ENCODE measurements at places on chromosomes 13 and 19.

- no peak for DNase-seq
Measured at GRCh38 chr19:5897189-5897969, 6.2 kb downstream of the NDUFA11 start.

DNA sequence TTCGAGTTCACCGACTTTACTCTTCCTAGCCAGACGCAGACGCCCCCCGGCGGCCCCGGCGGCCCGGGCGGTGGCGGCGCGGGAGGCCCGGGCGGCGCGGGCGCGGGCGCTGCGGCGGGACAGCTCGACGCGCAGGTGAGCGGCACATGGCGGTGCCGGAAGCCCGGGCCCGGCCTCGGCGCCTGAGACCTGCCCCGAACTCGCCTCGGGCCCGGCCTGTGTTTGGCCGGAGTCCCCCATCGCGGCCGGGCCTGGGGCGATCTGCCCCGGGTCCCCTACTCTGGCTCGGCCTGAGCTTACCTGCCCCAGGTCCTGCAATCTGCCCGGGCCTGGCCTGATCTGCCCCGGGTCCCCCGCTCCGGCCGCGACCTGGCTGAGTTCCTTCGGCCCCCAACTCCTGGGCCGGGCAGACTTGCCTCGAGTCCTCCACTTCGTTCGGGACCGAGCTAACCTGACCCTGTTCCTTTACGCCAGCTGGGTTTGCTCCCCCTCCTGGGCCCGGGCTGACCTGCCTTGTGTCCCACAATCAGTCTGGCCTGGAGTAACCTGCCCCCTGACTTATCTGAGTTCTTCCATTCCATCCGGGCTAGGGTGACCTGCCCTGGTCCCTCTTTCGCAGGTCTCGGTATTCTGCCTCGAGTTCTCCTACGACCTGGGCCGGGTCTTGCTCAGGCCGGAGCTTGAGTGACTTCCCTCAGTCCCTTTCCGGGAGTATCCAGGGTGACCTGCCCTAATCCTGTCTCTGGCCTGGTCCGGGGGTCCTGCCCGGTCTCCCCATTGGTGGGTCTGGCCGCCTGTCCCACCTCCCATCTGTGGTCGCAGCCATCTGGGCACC lies 764 bp downstream of the UPF1 start:
- peak; percentile 56 for DNase-seq

- DNase-seq = peak; percentile 95
Measured at GRCh38 chr19:984165-984967, at the start of gene WDR18. Gene WDR18 (plus strand): TSS chr19:984345. CDS start chr19:984354, 9 bp downstream.

GRCh38 chr19:38395381-38396114 lies 7.1 kb downstream of the SPRED3 start:
- peak; percentile 72 for DNase-seq

DNA sequence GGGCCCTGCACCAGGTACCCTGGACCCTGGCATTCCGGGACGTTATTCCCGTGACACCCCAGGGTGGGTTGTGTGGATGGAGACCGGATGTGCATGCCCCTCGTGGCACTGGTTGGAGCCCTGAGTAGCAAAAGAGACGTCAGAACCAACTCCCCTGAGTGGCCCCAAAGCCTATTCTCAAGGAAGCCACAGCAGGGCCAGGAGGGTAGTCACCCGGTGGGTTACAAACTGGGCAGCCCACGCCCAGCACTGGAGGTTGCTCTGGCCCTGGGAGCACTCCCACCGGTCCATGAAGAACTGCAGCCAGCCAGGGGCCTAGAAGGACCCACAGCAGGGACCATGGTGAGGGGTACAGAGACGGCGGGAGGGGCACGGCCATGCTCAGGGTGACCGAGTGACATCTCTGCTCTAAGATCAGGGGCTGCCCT lies 7.5 kb downstream of the KLF16 start:
- peak; percentile 63 for DNase-seq

DNA sequence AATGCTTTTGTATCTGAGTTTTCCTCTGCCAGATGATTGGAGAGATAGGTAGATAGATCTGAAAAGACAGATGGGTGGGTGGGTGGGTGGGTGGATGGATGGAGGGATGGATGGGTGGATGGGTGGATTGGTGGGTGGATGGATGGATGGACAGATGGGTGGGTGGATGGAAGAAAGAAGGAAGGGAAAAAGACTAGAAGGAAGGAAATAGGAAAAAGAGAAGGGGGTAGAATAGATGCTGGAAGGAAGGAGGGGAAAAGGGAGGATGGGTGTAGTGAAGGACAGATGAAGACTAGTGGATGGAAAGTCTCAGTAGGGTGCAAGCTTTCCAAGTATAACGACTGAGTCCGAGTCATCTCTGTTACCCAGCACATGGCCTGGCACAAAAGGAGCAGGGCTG lies 19.0 kb upstream of the FBL start:
- no peak for DNase-seq

DNA sequence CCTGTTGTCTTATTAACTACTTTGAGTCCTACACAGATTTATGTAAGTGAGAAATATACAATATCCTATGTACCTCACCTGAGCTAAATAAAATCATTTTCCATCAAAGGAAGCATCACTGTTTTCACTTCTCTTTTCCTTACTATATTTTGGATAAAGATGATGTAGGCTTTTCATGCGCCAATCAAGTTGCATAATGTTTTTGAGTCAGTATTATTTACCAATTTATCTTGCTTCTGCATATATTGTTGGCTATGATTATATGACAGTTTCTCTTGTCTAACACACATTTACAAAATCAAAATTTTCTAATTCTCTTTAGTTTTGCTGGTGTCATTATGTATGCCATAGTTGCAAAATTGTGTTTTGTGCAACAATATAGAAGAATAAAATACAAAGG lies 67.9 kb upstream of the FRY start:
- DNase-seq = no peak

DNA sequence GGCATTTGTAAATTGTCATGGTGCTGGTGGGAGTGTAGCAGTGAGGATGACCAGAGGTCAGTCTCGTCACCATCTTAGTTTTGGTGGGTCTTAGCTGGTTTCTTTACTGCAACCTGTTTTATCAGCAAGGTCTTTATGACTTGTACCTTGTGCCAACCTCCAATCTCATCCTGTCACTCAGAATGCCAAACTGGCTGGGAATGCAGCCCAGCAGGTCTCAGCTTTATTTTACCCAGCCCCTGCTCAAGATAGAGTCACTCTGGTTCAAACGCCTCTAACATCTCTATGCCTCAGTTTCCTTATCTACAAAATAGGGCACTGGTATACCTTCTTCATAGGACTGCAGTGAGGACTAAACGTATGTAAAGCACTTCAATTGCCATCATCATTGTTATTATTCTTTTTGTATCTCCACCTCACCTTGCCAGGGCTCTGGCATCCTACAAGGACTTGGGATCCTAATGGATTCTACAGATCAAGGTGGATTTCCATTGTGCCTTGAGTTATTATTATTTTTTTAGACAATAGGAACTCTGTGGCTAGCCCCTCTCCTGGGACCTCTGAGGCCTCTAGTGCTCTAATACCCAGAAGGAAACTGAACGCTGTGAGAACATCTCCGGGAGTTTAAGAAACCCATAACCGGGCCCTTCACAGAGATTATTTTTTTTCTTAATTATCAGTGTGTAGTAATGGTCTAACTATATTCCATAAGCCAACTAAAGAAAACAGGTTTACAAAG lies 69.0 kb upstream of the RGCC start:
- no peak for DNase-seq

DNA sequence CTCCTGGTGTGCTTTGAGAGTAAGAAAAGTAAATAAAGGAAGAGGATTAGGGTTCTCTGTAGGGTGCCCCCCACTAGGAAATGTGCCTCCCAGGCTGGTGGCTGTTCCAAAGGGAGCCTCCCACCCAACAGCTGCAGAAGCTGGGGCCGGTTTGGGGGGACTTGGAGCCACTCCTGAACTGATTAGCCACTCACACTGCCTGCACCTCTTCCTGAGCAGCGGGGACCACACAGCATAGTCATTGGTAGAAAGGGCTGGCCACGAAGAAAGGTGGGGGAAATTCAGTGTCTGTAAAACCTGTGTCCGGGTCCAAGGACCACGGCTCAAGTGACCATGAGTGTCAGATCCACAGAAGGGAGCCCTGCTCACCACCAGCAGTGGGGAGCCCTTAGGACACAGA lies 55.6 kb downstream of the SPACA7 start:
- DNase-seq = no peak

DNA sequence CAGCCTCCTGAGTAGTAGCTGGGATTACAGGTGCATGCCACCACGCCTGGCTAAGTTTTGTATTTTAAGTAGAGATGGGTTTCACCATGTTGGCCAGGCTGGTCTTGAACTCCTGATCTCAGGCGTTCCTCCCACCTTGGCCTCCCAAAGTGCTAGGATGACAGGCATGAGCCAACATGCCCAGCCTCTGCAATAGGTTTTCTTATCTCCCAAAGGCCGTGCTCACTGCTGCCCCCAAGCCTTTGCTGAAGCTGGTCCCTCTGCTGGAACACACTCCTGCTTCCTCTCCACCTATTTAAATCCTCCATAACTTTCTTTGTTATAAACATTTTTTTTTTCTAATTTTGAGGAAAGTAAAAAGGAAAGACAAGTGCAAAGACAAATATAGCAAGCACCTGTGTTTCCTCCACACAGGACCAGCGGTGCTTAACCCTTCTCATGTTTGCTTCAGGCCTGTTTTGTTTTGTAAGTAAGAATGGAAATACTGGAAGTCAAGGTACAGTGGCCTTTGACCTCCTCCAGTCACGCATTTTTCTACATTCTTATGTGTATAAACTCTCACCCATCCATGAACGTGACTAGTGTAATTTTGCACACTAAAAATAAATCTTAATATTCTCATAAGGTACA lies 14.5 kb upstream of the TNFAIP8L1 start:
- DNase-seq = no peak

DNA sequence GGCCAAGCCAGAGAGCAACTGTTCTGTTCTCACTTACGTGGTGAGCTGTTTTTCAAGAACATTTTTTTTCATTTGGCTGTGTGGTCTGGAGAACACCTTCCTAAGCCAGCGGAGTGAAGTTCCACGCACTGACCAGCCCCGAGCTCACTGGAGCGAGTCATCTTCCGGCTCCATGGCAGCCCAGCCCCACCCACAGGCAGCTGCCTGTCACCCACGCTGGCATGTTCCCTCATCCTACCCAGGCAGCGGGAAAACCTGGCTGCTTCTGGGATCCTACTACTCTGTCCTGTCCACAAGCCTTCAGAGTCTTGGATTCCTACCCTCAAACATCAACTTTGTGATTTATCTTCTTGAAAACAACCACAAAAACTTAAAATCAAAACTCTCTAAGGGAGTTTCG lies 76.2 kb downstream of the GGACT start:
- no peak for DNase-seq

DNA sequence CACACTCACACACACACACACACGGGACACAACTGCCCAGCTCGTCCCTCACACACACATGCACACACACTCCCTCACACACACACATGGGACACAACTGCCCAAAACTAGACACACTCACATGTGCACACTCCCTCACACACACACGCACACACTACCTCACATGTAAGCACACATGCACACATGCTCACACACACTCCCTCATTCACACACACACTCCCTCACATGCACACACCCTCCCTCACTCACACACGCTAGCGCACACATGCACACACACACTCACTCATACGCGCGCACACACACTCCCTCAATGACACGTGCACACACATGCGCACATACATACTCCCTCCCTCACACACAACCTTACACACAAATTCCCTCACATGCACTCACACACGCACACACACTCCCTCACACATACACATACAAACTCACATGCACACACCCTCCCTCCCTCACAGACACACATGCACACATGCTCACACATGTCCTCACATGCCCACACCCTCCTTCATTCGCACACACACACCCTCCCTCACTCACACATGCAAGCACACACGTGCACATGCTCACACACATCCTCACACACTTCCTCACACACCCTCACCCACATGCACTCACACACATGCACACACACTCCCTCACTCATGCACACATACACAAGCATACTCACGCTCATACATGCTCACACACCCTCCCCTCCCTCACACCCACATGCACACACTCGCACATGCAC lies 9.0 kb upstream of the RASA3 start:
- no peak for DNase-seq

- DNase-seq = no peak
Measured at GRCh38 chr13:40874138-40874779, 84.8 kb downstream of the SLC25A15 start.

GRCh38 chr13:79987323-79987722 lies 353.6 kb downstream of the SPRY2 start:
- DNase-seq = no peak

GRCh38 chr19:49678985-49679770 lies 2.1 kb downstream of the PRMT1 start:
- DNase-seq = no peak

DNA sequence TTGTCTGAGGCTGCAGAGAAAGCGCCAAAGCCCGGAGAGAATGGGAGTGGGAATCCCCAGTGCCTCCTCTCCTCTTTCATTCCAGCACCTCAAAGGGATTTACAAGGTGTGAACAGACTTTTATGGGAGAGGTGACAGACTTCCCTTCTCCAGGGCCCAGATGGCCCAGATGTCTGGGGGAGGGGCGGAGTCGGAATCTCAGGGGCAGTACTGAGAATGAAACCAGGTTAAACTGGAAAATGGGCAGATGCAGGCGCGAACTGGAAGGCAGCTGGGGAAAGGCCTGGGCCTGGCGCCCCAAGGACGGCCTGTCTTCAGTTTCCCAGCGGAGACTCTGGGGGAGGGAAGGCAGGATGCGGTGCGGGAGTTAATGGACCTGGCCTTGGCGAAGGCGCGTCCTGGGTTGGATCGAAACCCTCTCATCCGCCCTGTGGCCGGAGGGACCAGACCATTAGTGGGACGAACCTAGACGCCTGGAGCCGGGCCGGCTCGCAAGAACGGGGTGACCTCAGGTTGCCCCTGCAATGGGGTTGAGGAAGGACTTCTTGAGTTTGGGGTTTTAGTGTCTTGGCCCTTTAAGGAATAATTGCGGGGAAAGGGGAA lies 592 bp upstream of the TRIP10 start:
- peak; percentile 61 for DNase-seq

GRCh38 chr19:54392105-54392504 lies 23.2 kb upstream of the TTYH1 start:
- DNase-seq = no peak

DNA sequence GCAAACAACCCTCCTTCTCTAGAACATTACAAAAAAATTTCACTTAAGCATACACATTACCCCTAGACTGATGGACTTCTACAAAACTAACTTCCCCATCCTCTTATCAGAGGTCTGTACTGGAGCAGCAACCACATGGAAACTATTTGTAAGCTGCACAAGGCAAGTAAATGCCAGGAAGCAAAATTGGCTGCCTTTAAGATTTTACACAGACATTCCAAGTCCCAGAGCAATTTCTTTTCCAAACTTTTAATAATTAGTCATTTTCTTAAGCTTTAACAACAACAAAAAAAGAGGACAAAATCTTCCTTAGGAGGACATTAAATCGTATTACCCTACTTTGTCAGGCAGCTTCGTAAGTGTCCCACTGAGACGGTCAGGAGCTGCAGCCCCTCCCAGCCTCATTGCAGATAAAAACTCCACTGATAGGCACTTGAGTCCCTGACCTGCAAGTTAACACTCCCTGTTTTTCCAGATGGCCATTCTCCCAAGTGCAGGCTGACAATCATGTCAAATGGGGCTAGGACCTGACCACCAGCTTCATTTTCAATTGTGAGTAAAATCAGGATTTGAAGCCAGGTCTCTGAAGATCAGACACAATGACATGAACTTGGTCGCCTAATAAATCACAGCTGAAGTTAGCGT lies 680.1 kb downstream of the DIAPH3 start:
- no peak for DNase-seq

- no peak for DNase-seq
Measured at GRCh38 chr13:98098516-98098915, 44.4 kb upstream of the FARP1 start.

All from activated CD4-positive, alpha-beta T cell treated with anti-CD3 and anti-CD28 coated beads for 36 hours (primary cell).